ENCODE measurements at places on chromosomes 7 and 10. TPM values are rescaled to one million over a fixed set of nuclear protein-coding genes. Genes with fewer than 3 reads are reported as not detected.

PAPOLB gene
- 0.10 TPM for total RNA-seq

SFTPD gene
- total RNA-seq, result 1.2 TPM

DNA sequence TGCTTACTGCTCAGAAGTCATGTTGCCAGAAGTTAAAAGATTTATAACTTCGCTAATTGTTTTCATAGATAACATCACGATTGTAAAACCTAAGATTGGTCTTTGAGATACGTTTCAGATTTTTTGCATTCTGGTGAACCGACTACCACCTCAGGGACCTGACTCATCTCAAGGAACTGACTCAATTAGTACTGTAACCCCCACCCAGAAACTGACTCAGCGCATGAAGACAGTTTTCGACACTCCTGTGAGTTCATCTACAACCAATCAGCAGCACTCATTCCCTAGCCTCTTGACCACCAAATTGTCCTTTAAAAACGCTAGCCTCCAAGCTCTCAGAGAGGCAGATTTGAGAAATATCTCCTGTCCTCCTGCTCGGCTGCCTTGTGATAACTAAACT is 72.3 kb downstream of the ELMO1 start:
- no peak for DNase-seq

ACTL6B gene
- total RNA-seq, result not detected

GRCh38 chr7:14826426-14826825 is 76.1 kb downstream of the DGKB start:
- no peak for DNase-seq

DNA sequence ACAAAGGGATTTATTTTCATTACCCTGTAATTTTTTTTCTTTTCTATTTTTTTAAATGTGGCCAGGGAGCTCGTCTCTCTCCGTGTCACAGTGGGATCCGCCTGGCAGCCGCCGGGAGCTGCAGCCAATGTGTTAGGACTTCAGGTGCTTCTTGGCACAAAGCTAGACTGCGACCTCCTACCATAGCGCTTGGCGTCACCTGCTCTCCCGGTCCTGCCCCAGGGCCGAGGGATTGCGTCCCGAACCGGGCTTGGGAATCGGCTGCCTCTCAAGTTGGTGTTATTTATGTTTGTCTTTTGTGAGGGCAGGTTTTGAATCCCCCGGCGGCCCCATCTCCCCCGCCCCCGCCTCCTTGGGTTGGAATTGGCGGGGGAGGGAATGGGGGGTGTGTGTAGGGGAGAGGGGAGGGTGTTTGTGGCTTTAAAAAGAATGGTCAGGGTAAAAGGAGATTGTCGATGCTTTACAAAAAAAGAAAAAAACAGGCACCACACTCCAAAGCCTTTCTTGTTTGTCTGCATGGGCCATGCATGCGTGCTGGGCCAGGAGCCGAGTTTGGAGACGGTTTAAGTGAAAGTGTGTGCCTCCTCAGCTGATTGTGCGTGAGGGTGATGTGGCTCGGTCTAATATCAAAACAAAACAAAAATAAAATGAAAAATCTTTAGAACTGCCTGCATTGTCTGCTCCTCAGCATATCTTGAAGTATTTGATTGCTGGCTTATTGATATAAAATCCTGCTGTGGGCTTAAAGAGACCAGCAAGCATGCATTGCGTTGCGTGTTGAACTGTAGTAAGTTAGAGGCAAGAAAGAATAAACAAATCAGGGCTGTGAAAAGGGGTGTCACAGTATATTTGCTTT is 1.2 kb downstream of the PPP1R9A start:
- peak; percentile 86 for DNase-seq

Measured in tongue (tissue), 3 donors.